ENCODE measurements at places on chromosomes 1 and 21.

DNA sequence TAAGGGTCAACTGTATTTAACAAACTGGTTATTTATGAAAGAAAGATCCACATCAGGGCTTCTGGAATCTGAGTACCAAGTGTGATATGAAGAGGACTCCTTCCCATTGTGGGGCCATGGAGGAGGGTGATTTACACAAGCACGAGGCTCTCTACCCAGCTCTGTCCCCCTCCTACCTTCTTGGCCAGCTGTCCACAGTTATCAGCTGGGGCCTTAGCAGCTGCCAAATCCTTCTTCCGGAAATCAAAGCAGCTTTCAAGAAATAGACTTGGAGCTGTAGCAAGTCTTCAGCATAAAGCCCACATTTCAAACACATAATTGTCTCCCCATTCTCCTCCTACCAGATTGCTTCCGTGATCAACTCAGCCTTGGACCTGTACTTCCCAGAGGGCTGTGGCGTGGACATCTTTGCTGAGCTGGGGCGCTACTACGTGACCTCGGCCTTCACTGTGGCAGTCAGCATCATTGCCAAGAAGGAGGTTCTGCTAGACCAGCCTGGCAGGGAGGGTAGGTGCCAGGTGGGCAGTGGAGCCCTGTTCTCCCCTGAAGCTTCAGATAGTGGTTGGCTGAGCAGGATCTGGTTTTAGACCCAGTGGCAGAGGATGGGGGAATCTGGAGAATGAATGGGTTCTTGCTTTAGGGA is 15.5 kb downstream of the AZIN2 start:
- DNase-seq = no peak

- DNase-seq = no peak
Observed at GRCh38 chr1:172637522-172637921, 21.4 kb upstream of the FASLG start.

DNA sequence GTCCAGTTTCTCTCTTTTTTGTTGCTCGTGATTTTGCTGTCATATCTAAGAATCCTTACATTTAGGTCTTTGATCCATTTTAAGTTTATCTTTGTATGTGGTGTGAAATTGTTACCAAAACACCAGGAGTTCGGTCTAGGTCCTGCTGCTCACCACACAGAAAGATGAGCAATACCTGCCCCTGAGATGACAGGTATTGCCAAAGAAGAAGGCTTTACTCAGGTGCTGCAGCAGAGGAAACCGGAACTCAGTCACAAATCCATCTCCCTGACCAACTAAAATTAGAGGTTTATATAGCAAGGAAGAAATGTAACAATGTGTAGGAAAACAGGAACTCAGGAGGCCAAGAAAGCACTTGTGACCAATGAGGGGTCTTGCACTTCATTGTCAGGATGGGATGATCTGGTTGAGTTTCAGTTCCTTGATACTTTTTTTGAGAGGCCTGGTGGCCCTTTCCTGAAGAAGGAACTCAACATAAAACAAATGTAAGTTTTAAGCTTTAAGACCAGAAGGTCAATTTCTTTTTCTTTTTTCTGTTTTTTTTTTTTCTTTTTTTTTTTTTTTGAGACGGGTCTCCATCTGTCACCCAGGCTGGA is 16.5 kb upstream of the SETDB1 start:
- no peak for DNase-seq

DNA sequence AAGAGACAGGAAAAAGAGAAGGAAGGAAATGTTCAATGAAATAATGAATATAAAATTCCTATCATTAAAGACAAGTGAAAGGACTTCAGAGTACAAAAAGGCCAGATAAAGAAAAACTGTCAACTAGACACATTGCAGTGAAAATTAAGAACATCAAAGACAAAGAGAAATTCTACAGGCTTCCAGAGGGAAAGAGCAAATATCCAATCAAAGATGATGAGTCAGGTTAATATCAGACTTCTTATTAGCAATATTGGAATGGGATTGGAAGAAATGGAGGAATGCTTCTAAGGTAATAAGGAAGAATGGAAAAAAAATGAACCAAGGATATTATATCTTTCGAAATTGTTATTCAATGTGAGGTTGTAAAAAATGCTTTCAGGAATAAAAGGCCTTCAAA is 7.8 kb downstream of the PLA2G2A start:
- no peak for DNase-seq

- DNase-seq = peak; percentile 87
Observed at GRCh38 chr1:107365527-107366240, 224.8 kb downstream of the NTNG1 start.

DNA sequence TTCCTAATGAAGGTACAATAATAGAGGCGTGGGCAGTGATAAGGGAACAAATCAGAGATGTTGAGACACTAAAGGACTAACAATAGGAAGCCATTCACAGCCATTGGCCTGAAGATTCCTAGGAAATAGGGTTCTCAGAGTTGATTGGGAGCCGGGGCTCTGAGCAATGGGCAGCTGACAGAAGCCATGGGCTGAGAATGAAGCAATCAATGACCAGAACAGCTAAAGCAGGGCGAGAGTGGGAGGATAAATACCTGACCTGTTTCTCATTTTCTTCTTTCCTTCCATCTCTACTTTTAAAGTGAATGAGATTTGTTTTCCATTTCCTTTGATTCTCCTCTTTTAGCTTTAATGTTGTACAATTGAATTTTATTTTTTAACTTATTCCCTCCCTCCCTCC is 774.7 kb upstream of the ADGRL4 start:
- DNase-seq = no peak
